ENCODE measurements at places on chromosomes 1 and 21. TPM values are rescaled to one million over a fixed set of nuclear protein-coding genes. Genes with fewer than 3 reads are reported as not detected.

CHRM3 gene
- polyA plus RNA-seq = 7.7 TPM

RABGAP1L gene
- polyA plus RNA-seq = 30.0 TPM

- no peak for DNase-seq
Measured at GRCh38 chr1:170664093-170664827, at the start of gene PRRX1. Gene PRRX1, plus strand, starts transcription at chr1:170664131. Its CDS starts 88 bp downstream, at chr1:170664219.

- DNase-seq = no peak
Measured at GRCh38 chr1:43978264-43978550, 803 bp upstream of the B4GALT2 start.

DNA sequence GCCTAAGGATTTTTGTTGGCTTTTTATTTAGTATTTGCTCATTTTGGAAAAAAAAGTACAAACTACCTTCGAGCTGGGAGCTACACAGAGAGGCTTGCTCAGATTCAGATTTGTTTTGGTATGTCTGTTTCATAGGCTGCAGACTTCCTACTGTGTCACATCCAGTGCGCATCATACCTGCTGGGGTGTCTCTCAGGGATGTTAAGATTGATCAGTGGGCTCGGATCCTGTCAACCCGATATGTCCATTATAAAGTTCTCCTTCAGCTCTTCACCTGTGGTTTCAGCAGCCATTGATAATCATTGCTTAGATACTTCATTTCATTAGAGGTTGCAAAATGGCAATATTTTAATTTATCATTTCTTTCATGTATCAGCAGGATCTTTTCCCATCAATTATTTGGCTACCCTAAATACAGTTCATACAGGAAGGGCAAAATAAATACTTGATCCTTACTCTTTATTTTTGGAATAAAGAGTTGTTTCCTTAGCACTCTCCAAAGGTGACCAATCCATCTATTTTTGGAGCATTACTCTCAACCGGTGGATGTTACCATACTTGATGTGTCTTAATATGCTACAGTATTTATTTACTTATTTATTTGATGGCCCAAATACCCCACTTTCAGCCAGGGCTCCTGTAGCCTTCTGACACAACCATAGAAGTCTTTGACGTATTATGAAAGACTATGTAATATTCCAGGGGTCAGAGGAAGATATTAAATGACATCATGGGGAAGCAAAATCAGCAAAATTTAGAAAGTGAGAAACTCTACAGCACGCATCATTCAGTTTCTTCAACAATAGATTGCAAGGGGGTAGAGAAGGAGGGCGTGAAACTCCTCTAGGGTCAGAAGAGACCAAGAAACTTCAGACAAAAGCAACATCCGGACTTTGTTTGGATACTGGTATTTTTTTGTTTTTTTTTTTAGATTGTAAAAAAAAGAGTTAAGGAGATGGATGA, 55.3 kb upstream of the HNRNPU start:
- DNase-seq = no peak

DNA sequence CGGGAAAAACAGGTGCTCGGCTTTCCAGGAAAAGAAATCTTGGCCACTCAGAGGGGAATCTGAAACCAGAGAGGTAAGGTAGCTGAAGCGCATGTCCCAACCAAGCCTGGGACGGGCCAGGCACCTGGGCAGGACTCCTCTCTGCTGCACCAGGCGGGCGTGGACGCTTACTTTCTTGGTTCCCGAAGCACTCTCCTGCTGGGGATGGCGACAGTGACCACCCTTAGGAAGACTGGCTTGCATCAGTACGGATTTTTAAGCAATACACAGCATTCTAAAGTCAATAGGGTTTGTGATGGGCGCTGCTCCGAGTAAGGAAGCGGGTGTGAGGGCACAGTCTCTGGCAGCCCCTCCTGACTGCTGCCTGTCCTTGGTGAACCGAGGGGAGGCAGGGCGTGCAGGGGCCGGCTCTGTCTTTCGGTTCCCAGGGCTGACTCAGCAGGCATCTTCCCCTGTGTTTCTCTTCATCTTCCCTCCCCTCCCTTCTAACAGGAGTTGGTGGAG, 74.9 kb upstream of the ANGPTL1 start:
- DNase-seq = no peak

DNA sequence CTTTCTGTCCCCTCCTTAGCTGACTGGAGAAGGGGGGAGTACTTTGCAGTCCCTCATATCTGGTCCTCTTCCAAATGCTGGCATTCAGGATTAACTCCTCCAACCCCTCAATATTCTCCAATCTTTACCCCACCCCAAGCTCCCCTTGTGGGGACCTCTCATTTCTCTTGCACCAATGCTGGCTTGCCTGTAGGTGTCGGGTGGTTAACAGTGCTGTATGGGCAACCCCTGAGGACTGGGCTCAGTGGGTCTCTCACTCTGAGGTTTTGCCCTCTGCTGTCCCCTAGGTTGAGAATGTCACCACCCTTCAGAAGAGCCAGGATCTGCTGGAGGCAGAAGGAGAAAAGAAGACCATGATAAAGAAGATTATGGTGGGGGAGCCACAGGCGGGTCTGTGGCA, 27.0 kb downstream of the MROH7 start:
- no peak for DNase-seq

DNA sequence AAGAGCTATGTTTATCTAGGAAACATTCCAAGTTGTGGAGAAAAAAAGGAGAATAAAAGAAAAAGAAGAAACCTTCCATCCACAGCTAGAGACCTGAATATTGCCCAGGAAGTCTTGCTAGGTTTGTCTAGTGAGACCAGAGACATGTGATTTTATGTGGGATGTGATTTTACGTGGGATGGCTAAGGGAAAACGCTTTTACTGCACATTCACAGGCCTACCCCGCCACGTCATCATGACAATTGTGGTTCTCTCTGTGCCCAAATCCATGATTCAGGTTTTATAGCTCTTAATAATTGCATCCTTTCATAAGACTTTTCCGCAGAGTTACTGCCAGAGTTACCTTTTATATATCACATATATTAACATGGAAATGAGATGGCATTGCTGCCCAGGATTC, 86.4 kb upstream of the SSX2IP start:
- no peak for DNase-seq

DNA sequence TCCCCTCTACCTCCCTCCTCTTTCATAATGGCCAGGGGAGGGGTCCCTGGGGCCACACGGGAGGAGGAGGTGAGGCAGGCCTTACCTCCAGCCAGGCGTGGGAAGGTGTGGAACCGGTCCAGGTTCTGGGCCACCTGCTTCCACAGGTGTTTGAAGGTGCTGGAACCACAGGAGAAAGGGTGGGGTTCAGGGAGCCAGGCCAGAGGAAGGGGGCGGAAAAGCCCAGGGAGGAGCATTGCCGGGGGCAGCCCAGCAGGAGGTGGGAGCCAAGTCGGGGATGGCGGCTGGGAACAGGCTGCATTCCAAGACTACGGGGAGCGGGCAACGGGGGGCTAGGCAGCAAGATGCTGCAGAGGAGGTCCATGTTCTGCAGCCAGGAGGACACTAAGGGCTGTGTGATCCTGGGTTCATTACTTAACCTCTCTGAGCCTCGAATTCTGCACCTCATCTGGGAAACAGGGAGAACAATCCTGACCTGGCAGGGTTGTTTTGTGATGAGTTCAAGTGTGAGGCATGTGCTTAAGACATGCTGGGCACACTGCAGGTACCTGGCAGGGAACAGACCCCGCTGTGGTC, 19.8 kb upstream of the TAS1R2 start:
- DNase-seq = no peak

GRCh38 chr1:22380024-22380785, 71.4 kb upstream of the ZBTB40 start:
- DNase-seq = no peak

- DNase-seq = no peak
Measured at GRCh38 chr1:199706826-199707606, 320.5 kb upstream of the NR5A2 start.
